Neural crest cell (in vitro differentiated cells): ENCODE measurements at places on chromosomes 7 and 10. TPM values are rescaled to one million over a fixed set of nuclear protein-coding genes. Genes with fewer than 3 reads are reported as not detected.

CYP2E1 gene
- 0.48 and 0.49 TPM in 2 replicates for total RNA-seq

OR2A42 gene
- total RNA-seq = 0.14 TPM in 1 of 2 replicates, not detected in the other

SPDYE11 gene
- not detected in 2 replicates for total RNA-seq

NRP1 gene
- 14.5 and 16.1 TPM in 2 replicates for total RNA-seq

SPDYE8 gene
- total RNA-seq = not detected in 2 replicates

SSBP1 gene
- total RNA-seq = 159 and 163 TPM in 2 replicates

PDE6C gene
- total RNA-seq = not detected in 2 replicates

ETV1 gene
- total RNA-seq = 89.4 and 104 TPM in 2 replicates

SDK1 gene
- total RNA-seq = 11.6 and 12.6 TPM in 2 replicates

SEMA3D gene
- 22.7 and 26.3 TPM in 2 replicates for total RNA-seq

DBF4 gene
- total RNA-seq = 92.3 and 94.4 TPM in 2 replicates

HMX2 gene
- not detected in 2 replicates for total RNA-seq

PDZD7 gene
- 0.50 and 0.68 TPM in 2 replicates for total RNA-seq

BEND7 gene
- total RNA-seq = 21.9 and 25.0 TPM in 2 replicates

CFAP70 gene
- 0.65 and 0.84 TPM in 2 replicates for total RNA-seq

TLX1 gene
- 0.16 and 0.33 TPM in 2 replicates for total RNA-seq

PGAM2 gene
- total RNA-seq = 1.8 and 2.4 TPM in 2 replicates

CHST3 gene
- 24.5 and 25.8 TPM in 2 replicates for total RNA-seq

GPC2 gene
- 97.8 and 106 TPM in 2 replicates for total RNA-seq

CD36 gene
- total RNA-seq = 0.23 and 0.40 TPM in 2 replicates

PRPS1L1 gene
- total RNA-seq = not detected in 2 replicates

RARRES2 gene
- total RNA-seq = 24.4 and 26.3 TPM in 2 replicates

PRSS37 gene
- not detected in 2 replicates for total RNA-seq

SPDYE9 gene
- not detected in 2 replicates for total RNA-seq

CRYGN gene
- 0.16 and 0.32 TPM in 2 replicates for total RNA-seq

RNF32 gene
- 1.2 and 1.4 TPM in 2 replicates for total RNA-seq

ZNF467 gene
- 1.9 and 2.3 TPM in 2 replicates for total RNA-seq

LIPF gene
- not detected in 2 replicates for total RNA-seq

BMS1 gene
- 27.7 TPM in 2 replicates for total RNA-seq

C10orf53 gene
- 0.14 TPM in 1 of 2 replicates, not detected in the other for total RNA-seq

ANKRD26 gene
- total RNA-seq = 17.5 and 17.8 TPM in 2 replicates

TUBAL3 gene
- not detected in 2 replicates for total RNA-seq

NXPH1 gene
- total RNA-seq = 1.0 and 1.1 TPM in 2 replicates

PNLIPRP3 gene
- not detected in 2 replicates for total RNA-seq

DENND2A gene
- total RNA-seq = 29.8 and 33.7 TPM in 2 replicates

GOT1 gene
- total RNA-seq = 30.8 and 37.8 TPM in 2 replicates

RASA4 gene
- 13.6 and 18.9 TPM in 2 replicates for total RNA-seq

SEC31B gene
- total RNA-seq = 18.1 and 18.7 TPM in 2 replicates

SLC13A1 gene
- not detected in 2 replicates for total RNA-seq

PRR15 gene
- 0.41 TPM in 1 of 2 replicates, not detected in the other for total RNA-seq

CYP2C19 gene
- not detected in 2 replicates for total RNA-seq

CRHR2 gene
- total RNA-seq = 0.18 TPM in 1 of 2 replicates, not detected in the other

TCAF2 gene
- 0.09 and 0.11 TPM in 2 replicates for total RNA-seq

NME8 gene
- not detected in 2 replicates for total RNA-seq

GNAT3 gene
- total RNA-seq = not detected in 2 replicates

UPK3BL2 gene
- total RNA-seq = 6.7 and 8.6 TPM in 2 replicates

NUTM2D gene
- total RNA-seq = 13.0 and 13.5 TPM in 2 replicates

PNLIP gene
- total RNA-seq = not detected in 2 replicates
